Immature natural killer cell (primary cell): ENCODE measurements at places on chromosomes 2 and 18.

DNA sequence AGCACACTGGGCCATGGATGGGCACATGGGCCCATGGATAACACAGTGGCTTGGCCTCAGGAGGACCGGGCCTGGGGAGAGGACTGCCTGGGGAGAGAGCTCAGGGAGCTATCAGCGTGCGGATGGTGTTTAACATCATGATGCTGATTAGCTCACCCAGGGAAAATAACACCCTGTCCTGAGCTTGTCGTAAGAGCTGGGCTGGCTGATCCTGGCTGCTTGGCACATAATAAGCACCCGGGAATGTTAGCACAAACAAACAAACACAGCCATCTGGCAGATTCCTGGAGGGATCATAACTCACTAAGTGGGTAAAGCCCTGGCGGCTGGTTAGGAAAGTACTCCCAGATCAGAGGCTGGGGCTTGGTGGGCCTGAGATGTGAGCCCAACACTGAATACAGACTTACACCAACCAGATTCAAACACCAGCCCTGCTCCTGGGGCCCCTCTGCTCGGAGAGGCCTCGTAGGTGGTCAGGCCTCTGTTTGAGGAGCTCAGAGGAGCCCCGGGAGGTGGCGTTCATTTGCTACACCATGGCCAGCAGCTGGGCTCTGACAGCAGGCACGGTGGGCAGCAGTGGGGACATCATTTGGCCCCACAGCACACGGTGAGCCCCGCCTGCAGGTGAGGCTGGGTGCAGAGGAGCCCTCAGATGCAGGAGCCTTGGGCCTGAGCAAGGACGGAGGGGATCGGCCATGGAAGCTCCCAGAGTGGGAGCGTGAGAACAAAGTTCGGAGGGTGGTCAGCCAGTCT is 193.4 kb upstream of the HDAC4 start:
- no peak for DNase-seq

DNA sequence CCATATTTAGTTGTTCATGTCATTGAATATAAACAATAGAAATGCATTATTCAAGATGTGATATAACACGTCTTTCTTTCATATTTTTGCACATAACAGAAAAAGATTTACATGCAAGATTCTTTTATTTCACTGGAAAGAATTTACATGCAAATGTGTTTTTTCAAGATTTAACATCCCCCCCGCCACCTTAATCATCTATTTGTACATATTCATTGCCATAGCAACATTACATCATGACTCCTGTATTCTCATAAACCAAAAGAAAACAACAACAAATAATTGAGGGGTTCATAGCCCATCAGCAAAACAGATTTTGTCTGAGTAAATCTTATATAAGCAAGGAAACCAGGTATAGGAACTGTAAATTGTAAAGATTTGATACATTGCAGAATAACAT is 3.2 kb upstream of the ACVR1C start:
- DNase-seq, result no peak

DNA sequence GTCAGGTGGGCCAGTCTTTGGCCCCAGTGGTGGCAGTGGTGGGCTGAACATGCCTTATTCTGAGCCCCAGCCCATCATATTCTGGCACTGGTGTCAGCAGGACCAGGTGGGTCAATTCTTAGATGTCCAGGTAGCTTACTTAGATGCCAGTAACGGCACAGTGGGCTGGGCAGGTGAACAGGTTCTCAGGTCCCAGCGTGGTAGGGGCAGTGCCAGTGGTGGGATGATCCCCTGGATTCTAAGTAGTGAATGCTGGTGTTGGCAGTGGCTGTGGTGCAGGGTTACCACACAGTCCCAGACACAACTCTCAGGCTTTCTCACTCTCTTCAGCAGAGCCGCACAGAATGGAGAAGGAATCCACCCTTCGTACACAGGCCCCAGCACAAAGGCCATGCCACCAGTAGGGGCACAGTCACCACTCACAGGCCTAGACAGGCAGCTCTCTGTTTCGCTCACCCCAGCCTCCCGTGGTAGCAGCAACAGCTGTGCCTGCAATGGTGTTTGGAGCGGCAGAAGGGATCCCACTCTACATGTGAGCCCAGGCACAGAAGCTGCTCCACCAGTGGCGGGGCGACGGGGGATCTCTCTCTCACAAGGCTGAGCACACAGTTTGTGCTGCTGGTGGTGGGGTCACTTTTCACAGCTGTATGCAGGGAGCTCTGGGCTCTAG is 97.3 kb downstream of the ANKRD12 start:
- DNase-seq, result no peak

GRCh38 chr2:119126650-119127049 is 31.9 kb downstream of the C1QL2 start:
- peak; percentile 9 for DNase-seq

DNA sequence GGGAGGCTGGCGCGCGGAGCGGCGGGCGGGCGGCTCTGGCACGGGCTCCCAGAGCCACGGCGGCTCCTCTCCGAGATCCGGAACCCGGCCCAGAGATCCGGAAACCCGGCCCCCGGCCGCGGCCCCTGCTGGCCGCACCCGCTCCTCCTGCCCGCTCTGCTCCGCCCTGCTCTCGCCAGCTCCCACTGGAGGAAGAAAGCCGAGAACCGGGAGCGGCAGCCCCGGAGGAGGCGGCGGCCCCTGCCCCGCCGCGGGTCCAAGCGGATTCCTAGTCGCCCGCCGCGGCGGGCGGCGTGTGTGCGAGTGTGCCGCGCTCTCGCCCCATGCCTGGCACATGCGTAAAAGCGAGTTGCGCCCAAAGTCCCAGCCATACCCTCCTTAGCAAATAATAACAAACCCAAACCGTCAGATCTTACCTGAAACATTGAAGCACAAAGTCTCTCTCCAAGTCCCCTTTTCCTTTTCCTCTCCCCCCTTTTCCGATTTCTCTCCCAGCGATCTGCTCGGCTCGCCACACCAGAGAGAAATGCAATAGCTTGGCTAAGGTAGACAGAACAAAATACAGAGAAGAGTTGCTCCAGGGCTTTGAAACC is 108.7 kb upstream of the KCTD1 start:
- no peak for DNase-seq

DNA sequence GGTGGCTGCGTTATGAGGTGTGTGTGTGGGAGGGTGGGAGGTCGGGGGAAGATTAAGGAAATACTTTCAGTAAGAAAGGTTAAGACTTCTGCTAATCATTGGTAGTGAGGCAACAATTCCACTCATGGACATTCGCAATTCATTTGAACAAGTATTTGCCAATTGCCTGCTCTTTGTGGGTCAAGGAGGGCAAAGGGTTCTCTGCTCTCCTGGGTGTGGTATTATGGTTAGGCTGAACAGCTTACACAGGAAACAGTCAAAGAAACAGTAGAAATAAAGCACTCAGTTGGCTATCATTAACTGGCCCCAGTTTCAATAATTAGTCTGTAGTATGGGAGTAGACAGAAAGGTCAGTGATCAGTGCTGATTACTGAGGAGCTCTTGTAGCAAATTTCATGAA is 357.0 kb upstream of the FANCL start:
- no peak for DNase-seq

- DNase-seq, result no peak
Measured at GRCh38 chr18:38747153-38747552, 1181.6 kb upstream of the CELF4 start.

GRCh38 chr2:128607911-128608506 is 289.3 kb upstream of the HS6ST1 start:
- DNase-seq, result no peak

DNA sequence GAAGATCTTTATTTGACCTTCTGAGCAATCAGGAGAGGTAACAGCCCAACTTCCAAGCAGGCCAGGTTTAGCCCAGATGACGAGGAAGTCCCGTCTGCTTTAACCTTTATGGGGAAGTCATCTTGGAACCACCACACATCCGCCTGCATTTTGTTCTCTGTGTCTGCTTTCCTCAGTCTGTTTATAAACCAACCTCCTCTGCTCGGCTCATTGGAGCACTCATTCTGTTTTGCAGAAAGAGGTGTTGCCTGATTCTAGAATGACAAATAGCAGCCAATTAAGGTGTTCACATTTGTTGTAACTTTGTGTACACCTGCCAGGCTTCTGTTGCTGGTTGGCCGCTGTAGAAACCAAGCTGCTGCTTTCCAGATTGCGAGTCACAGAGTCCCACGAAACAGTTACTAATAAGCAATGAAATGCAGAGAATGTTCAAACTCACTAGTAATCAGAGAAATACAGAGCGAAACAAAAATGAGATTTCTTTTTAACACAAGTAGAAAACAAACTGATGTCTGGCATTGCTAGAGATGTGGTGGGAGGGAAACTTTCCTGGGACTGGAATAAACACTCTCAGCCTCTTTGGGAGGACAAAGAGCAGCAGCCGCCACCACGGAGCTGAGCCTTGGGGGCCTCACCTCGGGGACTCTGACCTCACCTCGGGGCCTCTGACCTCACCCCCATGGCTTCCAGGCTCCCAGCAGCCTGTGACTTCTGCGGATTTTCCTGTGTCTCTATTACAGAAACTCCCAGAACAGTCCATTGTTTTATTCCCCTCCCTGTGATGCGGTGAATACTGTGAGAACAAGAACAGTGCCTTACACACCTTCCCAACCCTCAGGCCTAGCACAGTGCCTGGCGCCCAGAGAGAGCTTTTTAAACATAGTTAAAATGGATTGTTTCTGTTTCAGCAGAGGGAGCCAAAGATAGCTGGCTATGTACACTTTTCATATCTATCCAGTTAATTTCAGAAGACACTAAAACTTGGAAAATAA is 64.0 kb downstream of the MBP start:
- DNase-seq, result no peak

- DNase-seq, result no peak
Measured at GRCh38 chr2:7017671-7018281, 100.6 kb downstream of the RNF144A start.

DNA sequence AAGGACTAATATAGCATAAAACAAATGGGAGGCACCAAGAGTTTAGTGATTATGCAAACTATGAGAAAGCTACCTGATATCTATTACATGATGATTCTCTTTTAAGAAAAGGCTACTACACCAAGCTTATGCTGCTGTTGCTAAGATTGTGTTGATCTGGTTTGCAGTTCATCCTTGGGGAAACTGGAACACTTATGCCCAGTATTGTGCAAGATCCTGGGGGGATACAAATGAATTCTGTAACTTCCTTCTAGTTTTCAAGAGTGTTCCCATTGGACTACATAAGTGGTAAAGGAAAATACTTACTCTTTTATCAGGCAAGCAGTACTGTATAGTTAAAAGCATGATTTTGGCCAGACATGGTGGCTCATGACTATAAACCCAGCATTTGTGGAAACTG is 3.1 kb upstream of the NMI start:
- DNase-seq, result no peak

GRCh38 chr2:85748039-85748734 is 5.6 kb upstream of the ATOH8 start:
- no peak for DNase-seq

DNA sequence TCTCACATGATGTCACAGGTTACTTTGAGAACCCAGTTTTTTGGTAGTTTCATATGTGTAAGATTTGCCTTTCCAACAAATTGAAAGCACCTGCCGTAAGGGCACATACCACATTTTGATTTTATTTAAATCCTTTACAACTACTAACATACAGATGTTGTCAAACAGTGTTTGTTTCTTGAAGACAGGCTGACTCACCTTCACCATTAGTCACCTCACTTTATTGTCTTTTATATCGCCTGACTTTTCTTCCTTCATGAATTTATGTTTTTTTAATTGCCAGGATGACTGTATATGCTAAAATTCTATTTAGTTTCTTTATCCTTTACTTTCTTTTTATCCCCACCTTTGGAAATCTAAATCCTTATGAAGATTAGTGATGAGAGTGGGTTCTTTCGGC is 886.7 kb downstream of the SUCLG1 start:
- no peak for DNase-seq

DNA sequence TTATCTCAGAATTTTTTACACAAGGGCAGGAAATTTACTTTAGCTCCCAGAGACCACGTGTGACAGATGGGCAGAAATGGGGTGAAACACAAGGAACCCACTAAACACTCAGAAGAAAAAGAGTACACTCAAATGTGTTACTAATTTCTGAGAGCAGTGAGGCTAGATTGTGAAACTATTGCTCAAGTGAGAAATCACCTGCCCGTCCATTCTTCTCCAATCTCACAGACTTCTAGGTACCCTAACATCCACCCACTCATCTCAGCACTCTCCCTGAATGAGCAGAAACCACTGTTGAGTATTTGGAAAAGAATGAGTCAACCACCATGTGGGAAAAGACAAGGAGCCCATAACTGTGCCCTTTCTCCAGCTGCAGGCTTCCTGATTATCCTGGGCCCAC is 293.0 kb upstream of the CDH2 start:
- no peak for DNase-seq

- no peak for DNase-seq
Measured at GRCh38 chr18:68148863-68149262, 566.0 kb downstream of the TMX3 start.

GRCh38 chr2:201831469-201831868 is 25.1 kb downstream of the CDK15 start:
- DNase-seq, result no peak

DNA sequence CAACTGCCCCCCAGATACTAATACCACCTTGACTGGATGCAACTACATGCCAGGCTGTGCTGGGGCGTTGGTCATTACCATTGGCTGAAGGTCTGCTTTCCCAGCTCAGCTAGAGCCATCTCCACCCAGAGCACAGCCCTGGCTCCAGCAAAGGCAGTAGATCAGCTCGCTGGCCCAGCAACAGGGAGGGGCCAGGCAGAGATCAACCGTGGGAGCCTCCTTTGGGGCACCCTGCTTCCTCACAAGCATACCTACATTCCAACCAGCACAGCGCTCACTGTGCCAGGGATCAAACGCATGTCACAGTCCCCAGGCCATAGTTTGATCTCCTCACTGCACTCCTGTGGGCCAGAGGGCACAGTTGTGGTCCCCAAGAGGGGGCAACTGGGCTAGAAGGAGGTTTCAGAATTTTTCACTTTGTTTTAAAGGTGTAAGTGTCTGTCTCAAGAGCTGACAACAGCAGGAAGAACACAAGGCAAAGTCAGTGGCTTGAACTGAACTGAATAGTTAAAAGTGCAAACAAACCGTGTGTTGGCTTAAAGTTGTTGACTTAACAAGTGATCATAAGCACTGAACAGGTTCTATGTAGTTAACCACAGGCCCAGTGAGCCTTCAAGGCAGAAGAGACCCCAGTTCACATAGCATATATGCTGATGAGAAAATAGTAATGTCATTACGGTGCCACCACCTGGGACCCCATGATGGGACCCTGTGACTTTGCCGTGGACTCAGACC is 70.1 kb upstream of the BZW1 start:
- DNase-seq, result no peak

DNA sequence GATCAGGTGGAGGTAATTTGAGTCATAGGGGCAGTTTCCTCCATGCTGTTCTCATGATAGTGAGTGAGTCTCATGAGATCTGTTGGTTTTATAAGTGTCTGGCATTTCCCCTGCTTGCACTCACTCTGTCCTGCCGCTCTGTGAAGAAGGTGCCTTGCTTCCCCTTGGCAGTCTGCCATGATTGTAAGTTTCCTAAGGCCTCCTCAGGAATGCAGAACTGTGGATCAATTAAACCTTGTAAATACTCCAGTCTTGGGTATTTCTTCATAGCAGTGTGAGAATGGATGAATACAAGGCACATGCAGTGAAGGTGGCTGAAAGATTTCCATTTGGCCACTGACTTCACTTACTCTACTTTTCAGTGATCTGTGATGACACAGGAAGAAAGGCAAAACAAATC is 133.7 kb downstream of the SH3BP4 start:
- no peak for DNase-seq

- no peak for DNase-seq
Measured at GRCh38 chr2:197322724-197323720, 12.4 kb upstream of the ANKRD44 start.
